ENCODE measurements at places on chromosomes 5 and 9.

GRCh38 chr9:96417051-96417586 is 1.1 kb downstream of the ZNF367 start:
- DNase-seq = peak; percentile 90

GRCh38 chr5:57878301-57878722 is 395.7 kb upstream of the ACTBL2 start:
- DNase-seq = no peak

- DNase-seq = no peak
These were observed 36.3 kb upstream of the DMRT1 start for GRCh38 chr9:805151-805550.

DNA sequence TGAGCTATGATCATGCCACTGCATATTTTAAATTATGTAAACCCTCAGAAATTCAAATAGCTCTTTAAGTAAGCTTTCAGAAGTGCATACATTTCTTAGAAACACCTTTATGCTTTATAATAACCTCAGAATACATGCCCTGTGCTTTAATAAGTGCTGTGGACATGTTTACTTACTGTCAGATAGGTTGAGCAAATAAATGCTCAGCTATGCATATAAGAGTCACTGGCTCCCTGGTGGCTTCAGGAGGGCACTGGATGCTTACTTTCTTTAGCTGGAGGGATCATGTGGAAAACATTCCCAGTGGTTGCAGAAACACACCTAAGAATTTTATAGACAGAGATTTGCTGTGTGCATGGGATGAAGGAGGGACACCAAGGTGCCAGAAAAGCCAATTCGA is 74.4 kb downstream of the PDE6A start:
- DNase-seq = no peak

GRCh38 chr9:137589441-137590122 is 730 bp downstream of the ZMYND19 start:
- DNase-seq = no peak

DNA sequence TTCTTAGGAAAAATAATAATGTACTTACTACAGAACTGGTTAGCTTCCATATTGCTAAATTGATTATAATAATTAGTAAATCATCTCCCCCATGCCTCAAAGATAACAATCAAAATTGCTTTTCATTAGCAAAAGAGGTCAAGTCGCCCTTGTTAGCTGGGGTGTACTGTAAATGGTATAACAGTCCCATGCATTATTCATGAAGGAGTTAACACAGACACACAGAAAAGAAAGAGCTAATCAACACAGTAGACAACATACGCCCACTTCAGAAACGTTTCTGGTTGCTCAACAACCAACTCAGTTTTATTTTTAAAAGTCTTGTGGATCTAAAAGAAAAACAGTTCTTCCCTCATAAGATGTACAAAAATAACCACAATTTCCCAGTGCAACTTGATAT is 100.2 kb downstream of the MPDZ start:
- DNase-seq = no peak

DNA sequence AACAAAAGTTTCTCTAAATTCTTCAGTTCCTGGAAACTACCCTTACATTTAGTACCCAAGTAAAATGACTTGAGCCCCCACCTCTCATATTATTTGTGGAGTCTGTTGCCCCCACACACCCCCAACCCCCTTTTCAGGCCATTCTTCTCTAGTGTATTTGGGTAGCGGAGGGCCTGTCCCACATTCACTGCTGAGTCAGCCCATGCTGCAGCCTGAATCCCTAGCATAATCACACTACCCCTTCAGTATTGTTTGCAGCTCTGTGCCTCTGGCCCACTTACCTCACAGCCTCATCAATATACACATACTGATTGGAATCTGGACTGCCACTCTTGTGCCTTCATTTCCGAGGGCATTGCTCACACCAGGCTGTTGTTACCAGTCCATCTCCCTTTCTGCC is 26.8 kb downstream of the RGS7BP start:
- no peak for DNase-seq

DNA sequence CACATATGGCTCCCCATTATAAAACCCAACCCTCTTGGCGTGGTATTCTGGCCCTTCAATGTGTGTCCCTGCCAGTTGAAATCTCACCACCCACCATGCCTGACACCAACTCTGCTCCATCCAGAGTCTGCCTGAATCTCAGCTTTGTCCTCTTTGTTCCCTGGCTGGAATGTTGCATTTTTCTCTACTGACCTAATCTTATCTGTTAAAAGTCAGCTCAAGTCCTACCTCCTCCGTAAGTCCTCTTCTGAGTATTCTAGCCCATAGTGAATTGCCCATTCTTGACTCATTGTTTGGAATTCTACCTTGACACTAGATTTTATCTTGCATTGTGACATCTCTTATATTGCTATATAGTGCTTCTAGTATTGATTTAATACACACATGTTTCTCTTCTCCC is 207.1 kb upstream of the VLDLR start:
- no peak for DNase-seq

DNA sequence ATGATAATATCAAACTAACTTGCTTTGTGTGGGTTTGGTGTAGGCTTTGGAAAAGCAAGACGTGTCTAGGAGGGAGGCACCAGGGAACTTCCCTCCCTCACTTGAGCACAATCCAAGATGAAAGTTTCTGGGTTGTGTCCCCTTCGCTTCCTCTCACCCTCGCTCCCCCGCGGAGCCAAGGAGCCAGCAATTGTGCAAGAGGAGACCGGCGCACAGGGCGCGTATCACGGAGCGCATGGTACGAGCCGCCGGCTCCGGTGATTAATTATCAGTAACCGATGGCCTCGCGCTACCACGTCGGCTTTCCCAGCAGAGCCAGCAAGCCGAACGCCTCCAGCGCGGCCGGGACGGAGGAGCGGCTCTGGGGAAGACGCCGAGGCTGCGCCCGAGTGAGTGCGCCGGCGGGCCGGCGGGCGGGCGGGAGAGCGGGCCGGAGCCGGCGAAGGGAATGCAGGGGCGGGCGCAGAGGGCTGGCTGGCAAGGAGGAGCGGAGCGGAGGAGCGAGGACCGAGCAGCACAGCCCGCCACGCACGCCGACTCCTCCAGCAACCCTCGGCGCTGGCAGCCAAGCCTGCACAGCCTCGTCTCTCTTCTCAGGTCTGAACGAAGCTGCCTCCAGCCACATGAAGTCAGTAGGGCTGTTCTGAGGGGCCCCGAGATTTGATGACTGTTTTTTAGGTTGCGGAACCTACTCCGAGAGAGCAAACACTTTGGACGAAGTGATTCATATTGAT is 143.6 kb downstream of the BNC2 start:
- no peak for DNase-seq

- DNase-seq = no peak
These were observed 34.7 kb downstream of the PPIC start for GRCh38 chr5:123001808-123002207.

GRCh38 chr5:54859316-54859715 is 126.1 kb downstream of the ESM1 start:
- DNase-seq = no peak

DNA sequence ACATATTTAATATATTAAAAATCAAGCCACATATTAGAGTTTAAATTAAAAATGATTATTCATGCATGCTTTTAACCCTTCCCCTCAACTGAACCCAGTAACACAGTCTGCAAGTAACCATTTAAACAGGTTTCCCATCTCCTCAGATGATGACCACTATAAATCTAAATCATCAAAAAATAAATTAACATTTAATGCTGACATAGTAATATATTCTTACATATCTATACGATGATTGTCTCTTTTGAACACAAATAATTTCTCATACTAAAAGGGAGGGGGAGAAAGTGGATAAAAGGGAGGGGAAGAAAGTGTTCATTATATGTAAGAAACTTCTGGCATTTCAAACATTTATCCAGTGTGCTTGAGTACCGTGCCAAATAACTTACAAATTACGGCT is 701.6 kb downstream of the MTRR start:
- no peak for DNase-seq

- DNase-seq = no peak
These were observed 1.5 kb downstream of the AK6 start for GRCh38 chr5:69367697-69368279.

DNA sequence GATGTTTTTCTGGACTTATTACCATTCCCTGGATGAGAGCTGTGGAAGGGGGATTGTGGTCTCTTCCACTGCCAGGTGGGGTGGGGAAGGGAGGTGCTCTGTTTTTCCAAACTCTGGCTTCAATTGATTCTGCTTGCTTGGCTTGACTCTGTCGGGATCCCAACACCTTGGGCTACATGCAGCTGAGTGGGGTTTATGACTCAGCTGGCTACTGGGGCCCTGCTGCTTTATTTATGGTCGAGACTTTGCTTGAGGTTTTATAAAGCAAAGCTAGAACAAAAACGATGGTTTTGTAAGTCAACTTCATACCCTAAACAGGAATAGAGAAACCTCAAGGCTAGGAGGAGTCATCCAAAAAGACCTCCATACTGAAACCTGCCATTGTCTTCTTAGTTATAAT is 76.3 kb downstream of the AOPEP start:
- no peak for DNase-seq

GRCh38 chr9:77927265-77927664 is 104.3 kb downstream of the GNAQ start:
- no peak for DNase-seq

DNA sequence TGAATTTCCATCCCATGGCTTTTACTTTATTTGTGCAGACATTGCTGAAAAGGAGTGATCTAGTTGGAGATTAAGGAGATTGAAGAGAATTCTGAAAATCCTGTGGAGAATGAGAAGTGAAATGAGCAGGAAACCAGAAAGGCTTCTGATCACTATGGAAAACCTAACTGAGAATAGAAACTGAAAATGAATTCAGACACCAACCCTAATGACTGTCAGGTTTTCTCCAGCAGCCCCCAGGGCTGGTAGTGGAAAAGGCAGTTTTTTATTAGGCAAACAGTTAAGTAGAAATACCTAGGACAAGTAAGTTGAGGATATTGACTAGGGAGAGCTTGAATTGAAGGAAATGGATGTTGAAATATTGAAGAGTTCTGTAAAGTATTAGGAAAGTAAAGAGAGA is 14.7 kb upstream of the ARRDC3 start:
- DNase-seq = no peak

GRCh38 chr9:124132671-124133147 is 121.1 kb downstream of the LHX2 start:
- no peak for DNase-seq

DNA sequence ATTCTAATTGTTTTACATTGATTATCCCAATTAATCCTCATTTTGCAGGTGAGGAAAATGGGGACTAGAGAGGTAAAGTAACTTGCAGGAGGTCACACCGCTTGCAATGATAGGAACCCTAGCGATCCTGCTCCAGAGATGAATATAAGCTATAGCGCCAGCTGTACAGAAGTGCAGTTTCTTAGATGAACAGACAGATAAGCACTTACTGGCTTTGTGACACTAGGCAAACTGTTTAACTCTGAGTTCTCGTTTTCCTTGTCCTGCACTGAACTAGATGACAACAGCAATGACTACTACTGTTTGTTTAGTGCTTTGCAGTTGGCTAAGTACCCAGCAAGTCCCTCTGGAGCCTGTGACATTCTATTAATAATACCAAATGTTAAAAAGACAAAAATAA is 11.1 kb downstream of the LHX6 start:
- no peak for DNase-seq

- DNase-seq = no peak
These were observed 115.4 kb downstream of the OXCT1 start for GRCh38 chr5:41754857-41755256.

DNA sequence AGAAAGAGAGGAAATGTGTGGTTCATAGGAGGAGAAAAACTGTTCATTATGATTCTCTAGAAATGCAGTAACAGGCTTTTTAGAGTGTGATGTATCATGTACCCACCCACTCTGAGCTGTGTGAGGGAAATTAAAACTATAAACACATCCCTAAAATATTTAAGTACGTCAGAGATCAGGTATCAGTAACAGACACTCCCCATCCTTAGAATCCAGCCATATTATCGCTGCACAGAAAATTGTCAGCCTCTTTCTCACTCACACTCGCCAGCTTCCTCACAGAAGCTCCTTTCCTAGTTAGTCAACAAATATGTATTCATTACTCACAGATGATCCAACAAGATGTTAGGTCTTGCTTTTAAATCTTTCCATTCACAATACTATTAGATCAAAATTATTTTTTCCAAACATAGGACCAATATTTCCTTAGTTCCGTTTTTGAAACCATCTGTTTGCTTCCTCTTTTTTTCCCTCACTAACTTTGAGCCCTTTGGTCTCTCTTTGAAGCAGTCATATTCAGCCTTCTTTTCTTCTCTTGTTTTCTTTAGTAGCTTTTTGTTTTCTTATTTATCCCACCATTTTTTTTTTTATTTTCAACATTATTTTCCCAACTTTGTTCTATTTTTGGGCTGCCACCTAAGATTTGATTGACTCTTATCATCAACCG is 13.6 kb upstream of the MAST4 start:
- DNase-seq = no peak

DNA sequence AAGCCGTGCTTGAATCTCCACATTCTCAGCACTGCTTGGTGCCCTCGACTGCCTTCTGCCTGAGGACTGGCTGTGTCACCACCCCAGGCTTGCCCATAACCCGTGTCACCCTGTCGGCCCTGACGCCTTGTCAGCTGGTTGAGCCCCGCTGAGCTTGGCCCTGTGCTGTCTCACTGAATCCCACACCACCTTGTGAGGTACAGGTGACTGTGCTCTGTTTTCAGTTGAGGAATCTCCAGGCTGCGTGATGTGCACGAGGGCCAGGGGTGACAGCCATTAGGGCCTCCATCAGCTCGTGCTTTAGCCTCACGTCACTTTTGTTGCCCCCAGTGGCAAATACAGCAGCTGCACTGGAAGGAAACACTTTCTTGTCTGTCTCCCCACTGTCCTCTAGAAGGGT is 90.7 kb downstream of the CACNA1B start:
- no peak for DNase-seq

- DNase-seq = no peak
These were observed 40.7 kb downstream of the WNK2 start for GRCh38 chr9:93224591-93224990.

GRCh38 chr9:86187121-86187520 is 72.3 kb downstream of the C9orf153 start:
- DNase-seq = no peak

DNA sequence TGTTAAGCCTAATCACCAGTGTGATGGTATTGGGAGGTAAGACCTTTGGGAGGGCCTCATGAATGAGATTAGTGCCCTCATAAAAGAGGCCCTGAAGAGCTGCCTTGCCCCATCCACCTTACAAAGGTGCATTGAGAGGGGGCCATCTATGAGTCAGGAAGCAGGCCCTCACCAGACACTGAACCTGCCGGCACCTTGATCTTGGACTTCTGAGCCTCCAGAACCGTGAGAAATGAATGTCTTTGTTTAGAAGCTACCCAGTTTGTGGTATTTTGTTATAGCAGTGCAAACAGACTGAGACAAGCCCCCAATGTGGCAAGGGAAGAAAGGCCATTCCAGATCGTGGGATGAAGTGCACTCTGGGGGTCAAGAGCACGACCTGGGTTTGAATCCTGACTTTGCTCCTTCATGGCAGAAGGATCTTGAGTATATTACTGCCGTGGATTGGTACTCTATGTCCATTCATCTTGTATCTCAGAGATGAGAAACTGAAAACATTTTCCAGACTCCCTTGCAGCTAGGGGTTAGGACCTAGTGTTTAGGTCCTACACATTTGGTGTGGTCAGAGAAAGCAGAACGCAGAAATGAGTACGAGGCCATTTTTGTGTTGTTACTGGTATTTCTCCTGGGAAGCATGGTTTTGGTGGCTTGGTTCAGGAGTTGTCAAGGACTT is 86.7 kb downstream of the PTCH1 start:
- no peak for DNase-seq

- no peak for DNase-seq
These were observed 24.7 kb upstream of the TMEM250 start for GRCh38 chr9:136143215-136144001.

- no peak for DNase-seq
These were observed 109.7 kb downstream of the MSX2 start for GRCh38 chr5:174834081-174834480.
